ENCODE measurements at places on chromosomes 5 and 9.

GRCh38 chr9:94560237-94560636 is 5.4 kb downstream of the PCAT7 start:
- DNase-seq, result no peak

- DNase-seq, result peak; percentile 100
Measured at GRCh38 chr5:132387640-132388117, 18.2 kb downstream of the SLC22A5 start.

- DNase-seq, result no peak
Measured at GRCh38 chr5:131114754-131115153, 50.3 kb downstream of the HINT1 start.

DNA sequence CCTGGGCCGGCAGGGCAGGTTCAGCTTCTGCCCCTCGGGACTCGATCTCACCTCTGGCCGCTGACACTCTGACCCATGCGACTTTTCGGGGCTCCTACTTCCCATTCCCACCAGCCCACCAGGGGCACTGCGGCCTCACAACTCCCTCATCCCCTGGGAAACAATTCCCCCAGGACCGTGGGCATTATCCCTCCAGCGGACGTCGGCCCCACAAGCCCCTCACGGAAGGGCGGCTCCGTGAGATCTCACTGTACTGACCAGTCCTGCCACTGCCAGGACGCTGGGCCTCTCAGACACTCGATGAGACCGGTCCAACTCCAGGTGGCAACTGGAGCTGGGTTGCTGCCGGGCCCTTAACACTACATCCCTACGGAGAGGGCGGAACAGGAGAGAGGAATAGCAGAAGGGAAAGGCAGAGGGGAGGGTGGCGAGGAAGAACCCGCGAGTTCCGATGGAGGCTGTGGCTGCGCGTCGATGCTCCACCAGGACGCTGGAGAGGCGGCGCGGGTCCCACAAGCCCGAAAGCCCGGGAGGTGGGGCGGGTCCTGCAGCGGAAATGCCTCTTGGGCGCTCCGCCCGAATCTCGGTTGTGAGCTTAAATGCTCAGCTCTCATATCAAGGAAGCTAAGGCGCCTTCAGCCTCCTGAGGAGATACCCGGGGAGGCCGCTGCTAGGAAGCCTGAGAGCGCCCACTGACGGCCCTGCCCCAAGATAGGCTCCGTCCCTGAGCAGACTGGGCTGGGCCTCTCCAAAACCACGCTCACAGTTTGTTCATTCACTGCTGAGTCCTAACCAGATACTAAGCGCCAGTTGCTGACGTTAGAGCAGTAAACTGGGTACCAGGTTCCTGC is 36.3 kb downstream of the VCP start:
- DNase-seq, result no peak

- DNase-seq, result no peak
Measured at GRCh38 chr5:109126481-109126880, 283.3 kb downstream of the PJA2 start.

GRCh38 chr9:16449076-16449730 is 421.3 kb downstream of the BNC2 start:
- DNase-seq, result no peak

GRCh38 chr5:33146881-33147280 is 293.9 kb upstream of the TARS1 start:
- DNase-seq, result no peak

DNA sequence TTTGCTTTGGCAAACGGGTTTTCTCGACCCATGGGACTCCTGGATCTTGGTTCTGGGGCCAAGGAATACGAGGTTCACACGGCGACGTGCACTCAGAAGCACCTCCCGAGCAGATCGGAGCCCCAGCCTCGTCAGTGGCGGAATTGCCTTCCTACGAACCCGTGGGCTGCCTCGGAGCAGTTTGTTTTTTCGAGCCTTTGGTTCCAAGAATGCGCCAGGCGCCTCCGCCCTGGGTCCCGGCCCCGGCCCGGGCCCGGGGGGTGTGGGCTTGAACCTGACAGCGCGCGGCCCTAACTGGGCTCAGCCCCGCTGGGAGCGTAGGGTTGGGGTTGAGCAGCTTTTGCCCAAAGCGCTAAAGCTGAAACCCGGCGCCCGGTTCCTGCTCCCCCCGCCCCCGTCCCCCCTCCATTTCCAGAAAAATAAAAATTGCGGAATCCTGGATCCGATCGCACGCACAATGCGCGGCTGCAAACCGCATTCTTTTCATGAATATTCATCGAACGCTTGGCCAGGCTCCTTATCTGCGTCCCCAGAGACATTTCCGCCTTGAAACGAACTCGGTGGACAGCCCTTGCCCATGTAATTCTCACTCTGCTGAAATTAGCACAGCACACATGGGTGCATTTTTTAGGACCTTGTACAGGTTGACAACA is 1.0 kb downstream of the BASP1 start:
- DNase-seq, result no peak

GRCh38 chr5:38259062-38259808 is 876 bp downstream of the EGFLAM start:
- DNase-seq, result no peak

DNA sequence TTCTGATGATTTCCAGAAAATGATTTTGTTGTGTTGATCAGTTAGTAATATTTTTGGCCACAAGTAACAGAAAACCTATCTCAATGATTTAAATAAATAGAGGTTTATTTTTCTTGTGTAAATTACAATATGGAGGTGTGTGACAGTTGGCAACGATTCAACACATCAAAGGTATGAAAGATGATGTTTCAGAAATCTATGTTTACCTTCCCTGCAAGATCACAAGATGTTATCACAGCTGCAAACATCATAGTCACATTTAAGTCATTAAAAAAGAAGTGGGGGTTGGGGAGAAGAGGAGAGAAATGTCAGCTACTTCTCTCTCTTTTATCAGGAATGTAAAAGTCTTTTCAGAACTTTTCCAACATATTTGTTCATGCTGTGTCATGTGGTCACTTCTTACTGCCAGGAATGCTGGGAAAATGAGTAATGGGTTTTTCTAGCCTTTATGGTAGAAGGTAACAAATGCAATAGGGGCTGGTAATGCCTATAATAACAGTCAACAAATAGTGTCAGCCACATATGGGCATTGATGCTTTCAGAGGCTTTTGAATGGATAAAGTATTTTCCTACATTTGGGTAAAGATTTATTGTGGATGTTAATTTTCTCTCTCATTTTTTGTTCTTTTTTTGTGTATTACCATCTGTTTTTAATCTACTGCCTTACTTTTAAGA is 742.7 kb downstream of the TLE1 start:
- no peak for DNase-seq

DNA sequence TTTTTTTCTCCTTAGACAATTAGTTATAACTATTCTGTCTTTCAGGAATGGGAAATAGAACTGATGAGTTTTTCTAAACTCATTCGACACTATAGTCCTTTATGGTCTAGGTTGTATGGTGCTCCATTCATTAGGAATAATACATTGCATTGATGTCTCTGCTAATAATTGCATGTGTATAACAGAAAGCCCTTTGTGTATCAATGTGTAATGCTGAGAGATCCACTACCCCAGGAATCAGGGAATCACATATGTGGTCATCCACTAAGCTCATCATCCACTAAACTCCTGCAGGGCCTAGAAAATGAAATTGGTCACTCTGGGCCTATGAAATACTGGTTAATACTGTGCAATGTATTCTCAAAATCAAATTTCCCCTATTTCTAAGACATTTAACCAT is 242.0 kb upstream of the CDH18 start:
- DNase-seq, result no peak

- DNase-seq, result peak; percentile 34
Measured at GRCh38 chr5:171336521-171337209, 27.6 kb downstream of the TLX3 start.

DNA sequence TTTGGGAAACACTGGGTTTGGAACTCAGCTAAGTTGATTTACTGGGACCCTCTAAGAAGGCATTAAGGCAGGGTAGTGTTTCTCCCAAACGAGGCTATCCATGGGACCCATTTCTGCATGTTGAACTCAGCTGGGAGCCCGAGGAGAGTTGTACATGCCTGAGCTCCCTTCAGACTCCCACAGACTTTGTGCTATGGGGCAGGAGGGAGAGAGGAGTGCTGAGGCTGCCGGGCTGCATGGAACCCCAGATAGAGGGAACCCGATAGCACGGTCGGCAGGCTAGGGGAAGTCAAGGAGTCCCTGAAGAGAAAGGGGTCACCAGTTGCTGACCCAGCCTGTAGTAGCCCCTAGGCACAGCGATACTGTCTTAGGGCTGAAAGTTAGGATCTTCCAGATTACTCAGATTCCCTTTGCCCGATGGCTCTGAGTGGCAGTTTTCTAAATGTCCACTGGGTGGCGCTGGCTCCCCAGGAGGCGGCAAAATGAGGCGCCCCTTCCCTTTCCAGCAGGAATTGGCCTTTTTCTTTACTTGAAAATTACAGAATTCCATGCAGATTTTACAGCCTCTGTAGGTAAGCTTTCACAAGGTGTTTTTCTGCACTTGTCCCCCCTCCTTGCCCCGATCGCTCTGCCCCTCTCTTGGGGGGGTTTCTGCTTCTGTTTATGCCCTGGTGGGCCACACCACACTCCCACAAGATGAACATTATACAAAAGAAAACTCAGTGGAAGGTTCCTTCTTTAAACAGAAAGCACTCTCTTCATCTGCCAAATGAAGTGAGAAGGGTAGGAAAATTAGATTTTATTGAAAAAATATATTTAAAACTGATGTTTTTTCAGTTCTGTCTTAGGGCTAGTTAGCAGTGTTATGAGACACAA is 17.8 kb downstream of the NANS start:
- peak; percentile 27 for DNase-seq

GRCh38 chr5:43540746-43541145 is 16.1 kb downstream of the PAIP1 start:
- DNase-seq, result no peak

DNA sequence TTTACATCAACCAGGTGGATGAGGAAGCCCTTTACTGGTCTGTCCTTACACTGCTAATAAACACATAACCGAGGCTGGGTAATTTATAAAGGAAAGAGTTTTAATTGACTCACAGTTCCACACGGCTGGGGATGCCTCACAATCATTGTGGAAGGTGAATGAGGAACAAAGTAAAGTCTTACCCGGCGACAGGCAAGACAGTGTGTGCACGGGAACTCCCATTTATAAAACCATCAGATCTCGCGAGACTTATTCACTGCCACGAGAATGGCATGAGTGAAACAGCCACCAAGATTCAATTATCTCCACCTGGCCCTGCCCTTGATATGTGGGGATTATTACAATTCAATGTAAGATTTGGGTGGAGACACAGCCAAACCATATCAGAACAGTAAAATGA is 67.3 kb upstream of the GRAMD2B start:
- DNase-seq, result no peak

- no peak for DNase-seq
Measured at GRCh38 chr9:1462626-1463308, 412.6 kb downstream of the DMRT2 start.

- DNase-seq, result no peak
Measured at GRCh38 chr5:160266044-160266443, 36.7 kb downstream of the FABP6 start.

- no peak for DNase-seq
Measured at GRCh38 chr9:7164440-7165330, 406.9 kb downstream of the KDM4C start.

DNA sequence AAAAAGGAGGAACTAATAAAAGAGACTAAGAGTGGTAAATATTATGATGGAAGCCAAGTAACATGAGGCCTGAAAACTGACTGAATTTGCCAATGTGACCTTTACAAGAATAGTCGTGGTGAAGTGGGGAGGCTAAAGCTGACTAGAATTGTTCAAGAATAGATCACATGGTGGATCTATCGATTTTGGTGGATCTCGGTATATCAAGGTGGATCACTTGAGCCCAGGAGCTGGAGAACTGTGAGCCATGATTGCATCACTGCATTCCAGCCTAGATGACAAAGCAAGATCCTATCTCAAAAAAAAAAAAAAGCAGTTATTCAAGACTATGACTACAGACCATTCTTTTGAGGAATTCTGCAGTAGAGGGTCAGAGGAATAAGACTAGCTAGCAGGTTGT is 15.1 kb downstream of the ERMP1 start:
- DNase-seq, result no peak

GRCh38 chr9:70588999-70589398 is 174.5 kb upstream of the KLF9 start:
- DNase-seq, result no peak

GRCh38 chr9:128724744-128725211 is 851 bp upstream of the ZDHHC12 start:
- no peak for DNase-seq

GRCh38 chr9:124122813-124123462 is 111.4 kb downstream of the LHX2 start:
- DNase-seq, result no peak
